Ecto neural progenitor cell (in vitro differentiated cells): ENCODE measurements at places on chromosomes 5 and 9.

GRCh38 chr9:101711330-101711941 is 27.0 kb downstream of the GRIN3A start:
- peak; percentile 51 for DNase-seq

GRCh38 chr9:34989946-34990635 is 546 bp downstream of the DNAJB5 start:
- peak; percentile 88 for DNase-seq

- DNase-seq, result no peak
Measured at GRCh38 chr9:76602199-76602598, 143.2 kb downstream of the GCNT1 start.

DNA sequence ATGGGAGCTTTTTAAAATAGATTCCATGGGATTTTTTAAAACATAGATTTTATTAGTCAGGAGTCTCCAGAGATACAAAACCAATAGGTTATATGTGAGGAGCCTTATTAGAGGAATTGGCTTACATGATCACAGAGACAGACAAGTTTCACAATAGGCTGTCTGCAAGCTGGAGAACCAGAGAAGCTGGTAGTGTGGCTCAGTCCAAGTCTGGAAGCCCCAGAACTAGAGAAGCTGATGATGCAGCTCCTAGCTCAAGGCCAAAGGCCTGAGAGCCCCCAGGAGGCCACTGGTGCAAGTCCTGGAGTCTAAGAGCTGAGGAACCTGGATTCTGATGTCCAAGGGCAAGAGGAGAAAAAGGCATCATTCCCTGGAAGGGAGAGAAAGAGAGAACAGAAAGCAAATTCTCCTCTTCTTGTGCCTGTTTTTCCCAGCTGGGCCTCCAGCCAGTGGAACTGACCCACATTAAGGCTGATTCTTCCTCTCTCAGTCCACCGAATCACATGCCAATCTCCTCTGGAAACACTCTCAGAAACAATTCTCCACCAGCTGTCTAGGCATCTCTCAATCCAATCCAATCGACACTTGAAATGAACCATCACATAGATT is 59.3 kb downstream of the AHRR start:
- peak; percentile 16 for DNase-seq

GRCh38 chr5:133333326-133334150 is 278.8 kb downstream of the FSTL4 start:
- no peak for DNase-seq

DNA sequence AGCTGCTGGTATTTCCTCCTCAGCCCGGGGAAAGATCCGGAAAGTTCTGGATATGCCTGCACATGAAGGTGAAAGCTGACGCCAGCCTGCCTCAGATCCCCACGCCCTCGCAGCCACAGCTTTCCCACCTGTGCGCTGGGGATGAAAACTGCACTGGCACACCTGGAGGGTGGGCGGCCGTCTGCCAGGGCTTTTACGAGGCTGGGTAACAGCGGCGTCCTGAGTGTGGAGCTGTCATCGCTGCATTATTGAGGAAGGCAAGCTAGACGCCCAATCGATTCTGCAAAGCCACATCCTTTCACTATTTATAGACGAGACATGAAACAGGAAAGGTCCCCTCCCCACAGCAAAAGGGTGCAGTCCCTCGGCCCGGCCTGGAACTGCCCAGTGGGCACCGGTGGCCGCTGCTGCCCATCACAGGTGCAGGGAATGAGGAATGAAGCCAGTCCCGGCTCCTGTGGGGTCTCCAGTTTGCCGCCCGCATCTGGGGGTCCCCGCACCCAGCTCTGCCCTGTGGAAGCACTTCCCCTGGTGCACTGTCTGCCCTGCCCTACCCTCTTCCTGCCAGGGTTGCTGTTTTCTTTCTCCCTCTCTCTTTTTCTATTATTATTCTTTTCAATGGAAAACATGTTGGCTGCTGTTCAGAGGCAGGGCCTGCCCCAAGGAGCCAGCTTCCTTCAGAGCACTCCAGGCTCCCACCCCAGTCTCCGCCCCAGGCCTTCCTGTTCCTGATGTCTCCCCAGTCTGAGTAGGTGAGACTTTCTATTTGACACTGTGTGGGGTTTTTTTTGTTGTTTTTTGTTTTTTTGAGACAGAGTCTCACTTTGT is 7.0 kb downstream of the NOTCH1 start:
- DNase-seq, result no peak

GRCh38 chr9:127388856-127389238 is 8.1 kb upstream of the SLC2A8 start:
- no peak for DNase-seq
